Stimulated activated CD4-positive, alpha-beta T cell treated with anti-CD3 and anti-CD28 coated beads, Interleukin-2, amount 100 ng/mL, for 24 hours (primary cell): ENCODE measurements at places on chromosomes 7 and 10.

DNA sequence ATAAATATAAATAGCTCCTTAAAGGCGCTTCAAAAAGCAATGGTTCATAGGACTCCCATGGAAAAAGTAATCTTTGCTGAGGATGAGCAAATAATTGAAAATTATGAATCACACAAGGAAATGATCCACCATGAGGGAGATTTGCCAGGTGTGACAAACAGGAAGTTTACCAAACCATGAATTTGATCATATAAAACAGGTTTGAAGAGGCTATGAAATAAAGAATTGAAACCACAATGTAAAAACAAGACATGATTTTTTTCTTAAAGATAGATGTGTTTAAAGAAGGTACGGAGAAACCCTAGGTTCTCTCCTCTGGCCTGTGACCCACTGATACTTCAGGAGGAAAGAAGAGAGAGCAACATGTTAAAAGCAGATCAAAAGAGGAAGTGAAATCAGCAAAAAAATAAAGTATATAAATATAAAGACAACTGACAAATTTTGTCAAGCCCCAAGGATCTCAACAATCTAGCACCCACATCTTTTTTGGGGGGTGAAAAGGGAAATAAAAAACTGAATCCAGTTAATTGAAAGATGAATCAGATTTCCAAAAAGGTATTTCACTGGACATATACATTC lies 111.3 kb upstream of the ASAH2 start:
- no peak for DNase-seq

DNA sequence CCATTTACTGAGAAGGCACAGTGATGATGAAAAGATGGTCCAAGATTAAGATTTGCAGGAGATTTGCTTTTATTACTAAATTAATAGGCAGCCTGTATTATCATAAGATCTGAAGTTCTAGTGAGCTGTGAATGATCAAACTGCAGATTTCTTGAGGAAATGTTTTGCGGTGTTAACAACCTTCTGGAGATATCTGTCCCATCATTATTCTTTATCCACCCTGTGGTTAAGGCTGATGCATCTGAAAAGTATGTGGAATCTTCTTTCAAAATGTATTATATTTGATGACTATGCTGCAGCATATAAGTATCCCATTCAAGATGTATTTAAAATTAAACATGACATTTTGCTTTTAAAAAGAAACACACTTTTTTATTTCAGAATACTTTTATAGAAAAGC lies 150.3 kb downstream of the POLR1F start:
- DNase-seq = no peak

DNA sequence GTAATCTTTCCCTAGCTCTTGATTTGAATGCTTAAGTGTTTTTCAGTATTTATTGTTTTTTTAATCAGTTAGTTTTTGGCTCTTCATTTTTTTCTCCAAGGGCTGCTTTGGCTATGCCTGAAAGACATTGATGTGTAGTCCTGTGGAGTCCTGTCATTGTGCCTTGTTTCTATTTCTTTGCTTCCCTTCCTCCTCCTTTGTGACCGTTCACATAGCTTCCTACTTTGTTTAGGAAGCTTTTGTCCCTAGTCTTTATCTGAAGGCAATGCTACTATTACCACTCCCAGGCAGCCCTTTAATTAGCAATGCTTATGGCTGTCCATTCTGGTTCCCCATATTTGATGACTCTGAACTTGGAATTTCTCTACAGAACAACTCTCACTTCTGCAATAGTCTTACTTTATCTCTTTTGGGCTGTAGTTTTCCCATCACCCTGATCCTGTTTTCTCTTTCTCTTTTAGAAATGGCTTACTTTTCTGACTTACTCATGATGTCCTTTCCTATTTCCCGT lies 39.9 kb downstream of the ADCYAP1R1 start:
- no peak for DNase-seq

- DNase-seq = peak; percentile 6
Observed at GRCh38 chr7:150417239-150417638, 33.2 kb upstream of the GIMAP8 start.

- no peak for DNase-seq
Observed at GRCh38 chr7:127632276-127632910, 14.5 kb upstream of the PAX4 start.

- DNase-seq = no peak
Observed at GRCh38 chr10:102147561-102147960, 4.6 kb upstream of the NOLC1 start.

DNA sequence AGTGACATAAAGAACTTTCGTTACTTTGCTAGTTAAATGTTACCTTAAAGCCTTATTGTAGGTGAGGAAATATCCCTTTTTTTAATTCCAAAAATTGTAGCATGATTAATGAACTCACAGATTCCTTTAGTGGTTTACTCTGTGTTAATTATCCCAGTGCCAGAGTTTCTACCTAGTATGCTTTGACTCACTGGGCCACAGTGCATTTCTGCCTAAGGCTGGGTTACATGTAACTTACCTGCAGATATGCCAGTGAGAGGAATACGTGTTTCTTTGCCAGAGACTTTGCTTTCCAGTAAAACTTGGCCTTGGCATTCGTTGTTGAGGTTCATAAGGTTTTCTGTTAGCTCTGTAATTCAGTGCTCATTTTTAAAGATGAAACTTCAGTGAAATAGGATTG lies 380.8 kb upstream of the LRGUK start:
- DNase-seq = no peak

GRCh38 chr10:121085367-121085766 lies 234.2 kb downstream of the WDR11 start:
- DNase-seq = no peak

- DNase-seq = no peak
Observed at GRCh38 chr10:121928528-121928884, 675 bp upstream of the ATE1 start.

GRCh38 chr7:22724861-22725260 lies 2.1 kb upstream of the IL6 start:
- DNase-seq = no peak

GRCh38 chr10:63441404-63441803 lies 24.4 kb downstream of the JMJD1C start:
- no peak for DNase-seq

DNA sequence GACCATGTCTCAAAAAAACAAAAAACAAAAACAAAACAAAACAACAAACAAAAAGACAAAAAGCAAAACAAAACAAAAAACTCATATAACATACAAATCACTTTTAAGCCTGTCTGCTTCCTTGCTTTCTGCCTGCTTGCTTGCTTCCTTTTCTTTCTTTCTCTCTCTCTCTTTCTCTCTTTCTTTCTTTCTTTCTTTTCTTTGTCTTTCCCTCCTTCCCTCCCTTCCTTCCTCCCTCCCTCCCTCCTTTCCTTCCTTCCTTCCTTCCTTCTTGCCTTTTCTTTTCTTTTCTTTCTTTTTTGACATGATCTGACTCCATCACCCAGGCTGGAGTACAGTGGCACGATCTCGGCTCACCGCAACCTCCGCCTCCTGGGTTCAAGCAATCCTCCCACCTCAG lies 15.9 kb upstream of the TRA2A start:
- no peak for DNase-seq

DNA sequence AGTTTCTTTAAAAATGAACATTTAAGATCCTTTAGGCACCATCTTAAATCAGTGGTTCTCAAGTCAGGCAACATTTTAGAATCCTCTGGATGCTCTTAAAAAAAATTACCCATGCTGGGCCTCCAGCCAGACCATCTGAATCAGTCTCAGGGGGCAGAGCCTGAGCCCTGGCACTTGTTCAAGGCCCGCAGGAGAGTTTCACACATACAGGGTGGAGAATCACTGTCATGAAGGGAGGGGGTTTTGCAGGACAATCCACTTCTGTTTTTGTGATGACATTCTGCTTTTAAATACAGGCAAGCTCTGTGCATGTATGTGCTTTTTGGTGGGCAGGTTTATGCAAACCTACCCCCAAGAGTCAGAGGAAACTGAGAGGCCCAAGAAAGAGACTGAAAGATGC lies 268.6 kb downstream of the SEC23IP start:
- no peak for DNase-seq

DNA sequence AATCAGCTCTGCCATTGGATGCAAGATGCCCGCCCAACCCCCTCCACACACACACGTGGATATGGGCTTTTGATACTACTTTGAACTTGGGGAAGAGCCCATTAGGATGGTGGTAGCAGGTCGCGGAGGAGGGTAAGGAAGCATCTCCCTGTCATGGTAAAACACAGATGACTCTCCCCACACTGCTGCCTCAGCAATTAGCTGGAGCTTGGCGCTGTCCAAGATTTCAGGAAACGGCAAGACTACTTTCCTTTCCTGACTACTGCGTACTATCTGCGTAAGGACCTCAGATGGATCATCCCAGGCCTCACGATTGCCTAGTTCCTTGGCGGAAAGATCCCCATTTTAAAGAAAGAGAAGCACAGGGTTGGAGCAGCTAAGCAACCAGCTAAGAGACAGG lies 134.3 kb downstream of the C10orf90 start:
- DNase-seq = no peak
